ENCODE measurements at places on chromosomes 1 and 21.
A peak's percentile ranks its signal among the peaks of the same experiment; 100 is the strongest.

GRCh38 chr1:93600663-93601062, 81.0 kb downstream of the BCAR3 start:
- no peak for DNase-seq

GRCh38 chr1:9128520-9129265, at the start of gene GPR157:
GPR157 (minus strand) TSS chr1:9129102; CDS start chr1:9129027, 75 bp downstream.
- DNase-seq, result no peak

DNA sequence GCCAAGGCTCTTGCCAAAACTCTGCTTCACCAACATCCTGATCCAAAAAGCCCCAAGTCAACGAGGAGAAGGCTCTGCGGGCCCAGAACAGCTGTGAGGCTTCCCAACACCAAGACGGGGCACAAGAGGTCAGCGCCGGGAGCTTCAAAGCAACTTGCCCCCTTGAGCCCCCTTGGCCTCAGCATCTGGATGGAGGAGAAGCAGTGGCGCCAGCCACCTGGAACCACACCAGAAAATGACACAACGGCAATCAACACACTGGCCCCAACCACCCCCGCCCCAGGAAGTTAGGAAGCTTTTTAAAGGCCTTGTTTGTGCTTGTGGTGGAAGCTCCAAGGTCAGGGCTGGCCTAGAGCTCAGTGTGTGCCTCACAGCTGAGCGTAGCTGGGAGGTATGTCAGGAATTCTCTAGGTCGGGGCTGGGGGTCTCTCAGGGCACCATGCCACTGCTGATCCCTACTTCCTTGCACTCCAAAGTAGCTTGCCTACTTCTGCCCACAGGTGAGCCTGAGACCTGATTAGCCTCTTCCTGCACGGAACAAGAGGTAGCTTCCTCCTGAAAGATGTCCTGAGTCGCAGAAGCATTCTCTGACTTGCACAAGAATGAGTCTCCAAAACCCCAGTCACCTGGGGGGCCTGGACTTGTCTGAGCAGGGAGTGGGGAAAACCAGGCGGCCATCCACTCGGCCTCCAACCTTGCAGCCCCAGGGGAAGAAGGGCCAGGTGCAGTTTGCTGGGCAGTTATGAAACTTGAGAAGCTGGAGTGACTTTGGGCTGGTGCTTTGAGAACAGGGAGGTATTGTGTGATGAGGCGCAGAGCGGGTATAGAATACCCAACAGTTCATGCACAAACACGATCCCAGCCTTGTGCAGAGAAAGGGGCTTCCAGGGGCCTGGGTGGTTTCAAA, 9.7 kb upstream of the SRP9 start:
- peak; percentile 62 for DNase-seq

GRCh38 chr1:18352636-18353265, 128.0 kb upstream of the KLHDC7A start:
- DNase-seq, result no peak

GRCh38 chr1:212669102-212669501, 30.5 kb downstream of the BATF3 start:
- peak; percentile 55 for DNase-seq

DNA sequence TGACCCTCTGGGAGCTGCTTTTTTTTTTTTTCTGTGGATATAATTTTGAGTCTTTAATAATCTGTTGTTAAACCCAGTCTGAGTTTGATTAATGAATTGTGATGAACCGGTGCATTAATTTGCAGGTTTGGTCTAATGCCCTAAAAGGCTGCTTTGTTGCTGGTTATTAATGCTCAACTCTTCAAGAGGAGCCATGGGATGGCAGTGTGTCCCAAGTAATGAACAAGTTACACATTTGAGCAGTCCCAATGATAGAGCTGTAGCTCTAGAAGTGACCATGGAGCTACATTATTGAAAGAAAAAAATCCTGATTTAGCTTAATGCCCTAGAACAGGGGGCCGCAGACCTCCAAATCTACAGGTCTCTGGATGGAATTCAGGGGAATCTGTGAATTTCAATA, 53.1 kb downstream of the RWDD3 start:
- DNase-seq, result no peak

DNA sequence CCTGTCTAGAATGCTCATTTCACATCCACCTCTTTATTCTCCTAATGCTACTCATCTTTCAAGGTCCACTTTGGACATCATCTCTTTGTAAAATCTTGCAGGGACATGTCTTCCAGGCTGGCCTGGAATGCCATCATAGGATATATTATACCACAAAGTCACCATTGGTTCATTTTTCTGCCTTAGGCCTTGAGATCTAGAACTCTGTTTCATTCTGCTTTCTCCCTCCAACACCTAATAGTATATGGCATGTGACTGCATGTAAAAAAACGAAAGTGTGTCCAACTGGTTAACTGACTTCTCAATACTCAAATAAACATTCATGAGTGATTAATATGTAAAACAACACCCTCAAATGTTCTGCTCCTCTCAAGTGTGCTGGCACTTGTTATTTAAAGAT, 84.1 kb downstream of the RGS2 start:
- no peak for DNase-seq

GRCh38 chr1:234713859-234714258, 103.9 kb upstream of the IRF2BP2 start:
- DNase-seq, result no peak

- DNase-seq, result no peak
Measured at GRCh38 chr1:174911606-174912005, 88.1 kb upstream of the CACYBP start.

DNA sequence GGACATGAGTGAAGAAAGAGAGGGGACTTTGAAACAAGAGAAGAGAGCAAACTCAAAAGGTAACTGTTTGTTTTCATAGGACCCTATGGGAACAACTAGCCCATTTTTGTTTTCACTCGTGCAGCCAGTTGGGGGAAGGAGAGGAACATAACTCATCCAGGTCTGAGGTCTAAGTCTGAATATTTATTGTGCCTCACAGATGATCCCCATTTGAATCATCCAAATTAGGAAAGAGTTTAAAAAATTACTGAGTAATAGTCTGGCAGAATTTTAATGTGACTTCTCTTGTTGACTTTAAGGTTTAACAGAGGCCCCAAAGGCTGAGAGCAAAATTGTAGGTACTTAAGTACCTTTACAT, 10.4 kb upstream of the TSPAN2 start:
- no peak for DNase-seq

DNA sequence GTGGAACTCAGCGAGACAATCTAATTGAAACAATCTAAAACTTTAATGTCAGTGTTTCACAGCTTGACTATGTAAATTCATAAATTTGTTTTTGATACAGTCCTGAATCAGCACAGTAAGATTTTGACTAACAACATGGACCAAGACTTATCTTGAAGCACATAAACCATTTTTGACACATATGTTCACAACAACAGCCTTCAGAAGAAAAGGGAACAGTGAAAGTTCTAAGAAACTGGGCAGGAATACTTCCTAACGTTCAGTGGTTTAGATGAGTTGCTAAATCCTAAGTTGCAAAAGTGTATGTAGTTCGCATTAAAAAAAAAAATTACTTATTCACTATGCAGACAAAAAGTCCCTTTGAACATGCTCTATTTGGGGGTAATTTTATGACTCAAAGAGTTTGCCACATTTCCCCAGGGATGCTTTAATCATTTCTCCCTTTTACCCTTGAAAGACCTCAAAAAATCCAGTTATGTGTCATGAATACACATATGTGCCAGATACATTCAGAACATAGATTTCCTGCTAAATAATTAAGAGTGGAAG, 120.2 kb downstream of the MRPL39 start:
- DNase-seq, result peak; percentile 12

GRCh38 chr1:189538271-189538670, 939.4 kb downstream of the BRINP3 start:
- DNase-seq, result no peak

- DNase-seq, result peak; percentile 8
Measured at GRCh38 chr1:68372487-68372886, 77.3 kb downstream of the RPE65 start.

GRCh38 chr1:32307324-32307723, 15.4 kb downstream of the HDAC1 start:
- DNase-seq, result no peak

- no peak for DNase-seq
Measured at GRCh38 chr21:45372732-45373355, 32.1 kb upstream of the COL18A1 start.

DNA sequence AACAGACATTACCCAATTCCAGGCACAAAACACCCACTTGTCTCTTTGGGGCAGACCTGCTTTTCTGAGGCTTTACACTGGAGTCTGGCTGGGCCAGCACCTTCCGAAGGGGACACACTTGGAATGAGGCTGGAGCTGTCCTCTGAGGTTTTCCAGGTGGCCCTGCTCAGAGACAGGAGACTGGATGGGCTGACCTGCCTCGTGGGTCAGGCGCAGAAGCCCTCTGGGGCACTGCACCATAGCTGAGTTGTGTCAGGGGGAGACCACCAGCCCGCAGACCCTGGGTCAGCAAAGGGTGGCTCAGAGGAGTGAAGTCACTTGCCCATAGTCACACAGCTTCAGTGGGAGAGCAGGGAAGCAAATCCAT, 1.8 kb downstream of the SH2D5 start:
- no peak for DNase-seq

GRCh38 chr1:204493145-204493983, 1.2 kb downstream of the PIK3C2B start:
- no peak for DNase-seq

GRCh38 chr1:144551107-144551542, 41.6 kb upstream of the PPIAL4F start:
- DNase-seq, result no peak

DNA sequence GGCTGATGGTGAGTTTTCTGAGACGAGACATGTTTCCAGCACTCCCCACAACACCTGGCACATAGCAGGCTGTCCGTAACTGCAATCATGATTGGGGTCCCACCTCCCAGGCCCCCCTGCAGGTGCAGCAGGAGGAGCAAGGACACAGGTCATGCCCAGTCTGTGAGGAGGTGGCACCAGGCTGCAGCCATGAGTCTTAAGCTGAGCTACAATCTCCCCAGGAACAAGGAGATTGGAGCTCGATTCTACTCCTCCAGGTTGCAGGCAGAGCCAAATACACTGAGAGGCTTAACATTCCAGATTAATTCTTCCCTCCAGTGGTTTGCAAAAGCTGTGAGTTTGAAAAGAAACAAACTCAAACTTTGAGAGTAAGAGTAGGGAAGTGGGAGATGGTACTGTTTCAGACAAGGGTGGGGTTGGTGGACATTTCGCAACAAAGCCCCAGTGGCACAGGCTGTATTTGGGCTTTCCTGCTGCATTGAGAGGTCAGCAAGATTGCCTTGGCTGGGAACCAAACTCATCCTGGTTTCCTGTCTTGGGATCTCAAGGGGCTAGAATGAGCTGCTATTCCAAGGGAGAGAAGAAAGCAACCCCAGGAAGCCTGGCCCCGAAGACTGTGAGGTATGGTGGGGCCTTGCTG, 64.8 kb upstream of the GALNT2 start:
- no peak for DNase-seq

DNA sequence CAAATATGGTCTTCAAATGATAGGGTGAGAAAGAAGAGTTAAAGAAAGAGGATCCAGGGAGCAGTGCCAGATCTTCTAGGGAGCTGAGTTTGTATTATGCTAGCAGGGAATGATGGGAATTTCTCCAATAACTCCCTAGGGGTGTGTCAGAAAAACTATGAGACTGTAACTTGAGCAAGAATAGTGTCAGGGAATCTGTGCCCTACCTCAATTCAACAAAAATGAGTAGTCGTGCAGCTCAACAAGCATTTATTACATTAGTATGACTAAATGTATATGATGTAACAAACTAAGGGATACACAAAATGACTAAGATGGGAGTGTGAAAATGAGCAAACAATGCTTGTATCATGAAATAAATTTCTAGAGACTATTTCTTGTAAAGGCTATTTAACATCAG, 24.2 kb downstream of the SPAG17 start:
- no peak for DNase-seq

DNA sequence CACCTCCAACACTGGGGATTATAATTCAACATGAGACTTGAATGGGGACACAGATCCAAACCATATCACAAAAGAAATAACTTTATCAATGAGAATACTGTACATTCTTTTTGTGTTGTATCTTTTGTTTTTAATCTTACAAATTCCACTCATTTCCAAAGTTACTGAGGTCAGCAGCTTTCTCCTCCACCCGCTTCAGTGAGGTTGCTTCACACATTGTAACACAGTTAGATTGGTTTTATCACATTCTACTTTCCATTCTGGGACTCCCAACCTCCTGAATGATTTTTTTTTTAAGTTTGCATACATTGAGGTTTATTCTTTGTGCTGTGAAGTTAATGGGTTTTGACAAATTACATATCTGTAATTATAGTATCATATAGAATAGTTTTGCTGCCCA, 43.8 kb downstream of the DDAH1 start:
- no peak for DNase-seq

DNA sequence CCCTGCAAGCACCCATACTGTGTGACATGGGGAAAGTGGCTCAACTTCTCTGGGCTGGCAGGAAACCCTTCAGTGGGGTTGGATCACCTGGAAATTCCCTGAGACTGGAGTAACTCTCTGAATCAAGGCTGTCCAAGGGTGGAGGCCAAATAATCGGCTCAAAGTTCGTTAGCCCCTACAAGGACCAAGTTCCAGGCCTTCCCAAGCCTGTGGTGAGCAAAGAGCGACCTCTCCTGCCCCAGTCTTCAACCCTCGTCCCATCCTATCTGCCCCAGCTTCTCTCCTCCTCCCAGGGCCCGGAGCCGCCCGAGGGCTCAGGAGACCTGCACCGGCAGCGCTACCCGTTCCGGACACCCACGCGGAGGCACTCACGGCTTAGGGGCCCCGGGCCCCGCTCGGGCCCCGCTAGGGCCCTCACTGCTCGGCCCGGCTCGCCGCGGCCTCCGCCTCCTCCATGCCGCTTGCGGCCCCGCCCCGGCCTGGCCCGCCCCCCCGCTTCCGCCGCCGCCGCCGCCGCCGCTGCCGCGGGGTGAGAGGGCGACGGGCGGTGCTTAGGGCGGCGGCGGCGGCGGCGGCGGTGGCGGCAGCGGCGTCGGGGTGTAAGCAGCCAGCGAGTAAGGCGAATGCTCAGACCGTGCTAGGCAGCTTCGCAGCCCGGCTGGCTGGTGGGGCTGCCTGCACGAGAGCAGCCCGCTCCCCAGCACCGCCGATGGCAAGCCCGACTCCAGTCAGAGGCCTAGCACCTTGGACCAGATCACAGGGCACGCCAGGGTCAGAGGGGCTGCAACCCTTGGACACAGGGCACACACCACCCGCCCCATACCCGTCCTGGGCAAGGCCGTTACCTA, at the start of gene POMGNT1:
Gene POMGNT1 (minus strand): TSS at position 471 of the 848 bp plus-strand sequence. CDS start 613 bp downstream, outside the sequence.
- DNase-seq, result peak; percentile 69

- peak; percentile 42 for DNase-seq
Measured at GRCh38 chr1:221712198-221712684, 29.6 kb downstream of the DUSP10 start.

DNA sequence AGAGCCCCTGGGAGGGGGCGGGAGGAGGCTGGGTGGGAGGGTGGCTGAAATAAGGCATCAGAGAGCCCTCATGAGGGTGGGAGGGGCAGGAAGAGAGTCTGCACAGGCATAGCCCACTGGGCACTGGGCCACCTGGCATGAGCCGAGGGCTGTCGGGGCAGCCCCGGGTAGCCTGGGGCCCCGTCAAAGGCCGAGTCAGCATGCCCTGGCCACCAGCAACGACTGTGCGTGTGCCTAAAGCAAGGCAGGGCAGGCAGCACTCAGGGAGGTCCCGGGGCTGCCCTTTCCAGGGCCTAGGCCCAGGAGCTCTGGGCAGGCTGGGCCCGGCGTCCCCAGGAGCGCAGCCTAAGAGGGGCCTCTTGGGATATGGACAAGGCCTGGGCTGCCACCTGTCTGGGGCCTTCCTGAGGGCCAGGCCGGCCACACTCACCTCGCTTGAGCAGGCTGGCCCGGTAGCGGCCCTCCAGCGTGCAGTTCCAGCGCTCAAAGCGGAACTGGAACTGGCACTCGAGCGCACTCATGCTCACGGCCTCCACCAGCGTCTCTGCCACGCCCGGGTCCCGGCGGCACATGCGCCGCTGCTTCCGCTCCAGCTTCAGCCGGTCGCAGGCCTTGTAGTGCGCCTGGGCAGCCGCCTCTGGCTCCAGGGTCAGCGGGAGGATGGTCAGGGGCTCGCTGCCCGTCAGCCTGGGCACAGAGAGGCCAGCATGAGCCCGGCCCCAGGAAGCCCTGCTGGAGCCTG, 22.7 kb downstream of the WNT9A start:
- DNase-seq, result no peak
